ENCODE measurements at places on chromosomes 6 and 20.

DNA sequence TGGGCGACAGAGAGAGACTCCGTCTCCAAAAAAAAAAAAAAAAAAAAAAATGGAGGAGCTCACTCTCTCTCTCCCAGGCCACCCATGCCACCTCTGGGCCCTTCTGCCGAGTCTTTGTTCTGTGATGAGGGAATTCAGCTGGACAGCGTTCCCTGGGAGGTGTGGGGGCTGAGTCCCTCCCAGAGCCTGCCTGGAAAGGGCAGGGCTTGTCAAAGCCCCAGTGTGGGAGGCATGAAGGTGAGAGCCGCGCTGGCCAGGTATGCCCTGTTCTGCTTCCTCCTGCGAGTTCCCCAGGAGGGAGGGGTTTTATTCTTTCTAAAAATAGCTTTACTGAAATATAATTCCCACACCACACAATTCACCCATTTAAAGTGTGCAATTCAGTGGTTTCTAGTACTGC lies 69.6 kb downstream of the TMEM242 start:
- no peak for DNase-seq

- no peak for DNase-seq
Observed at GRCh38 chr6:85754894-85755293, 112.2 kb upstream of the SYNCRIP start.

- no peak for DNase-seq
Observed at GRCh38 chr6:168180548-168181011, 101.6 kb upstream of the FRMD1 start.

DNA sequence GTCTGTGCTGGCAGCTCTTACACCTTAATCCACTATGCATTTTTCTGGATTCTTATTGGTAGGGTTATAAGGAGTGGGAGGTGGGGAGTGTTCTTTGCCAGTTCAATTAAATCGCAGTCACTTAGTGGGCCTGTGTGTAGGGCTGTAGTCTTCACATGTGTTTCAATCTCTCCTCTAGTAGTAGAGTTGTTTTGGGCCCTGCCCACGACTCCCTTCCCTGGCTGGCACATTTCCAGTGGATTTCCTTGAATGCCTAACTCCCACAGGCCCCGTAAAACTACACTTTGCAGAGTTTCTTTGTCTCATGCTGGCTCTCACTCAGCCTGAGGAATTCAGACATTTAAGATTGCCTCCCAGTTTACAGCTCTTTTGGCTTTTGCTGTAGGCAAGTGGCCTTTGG lies 414.0 kb upstream of the OPRM1 start:
- DNase-seq, result no peak

DNA sequence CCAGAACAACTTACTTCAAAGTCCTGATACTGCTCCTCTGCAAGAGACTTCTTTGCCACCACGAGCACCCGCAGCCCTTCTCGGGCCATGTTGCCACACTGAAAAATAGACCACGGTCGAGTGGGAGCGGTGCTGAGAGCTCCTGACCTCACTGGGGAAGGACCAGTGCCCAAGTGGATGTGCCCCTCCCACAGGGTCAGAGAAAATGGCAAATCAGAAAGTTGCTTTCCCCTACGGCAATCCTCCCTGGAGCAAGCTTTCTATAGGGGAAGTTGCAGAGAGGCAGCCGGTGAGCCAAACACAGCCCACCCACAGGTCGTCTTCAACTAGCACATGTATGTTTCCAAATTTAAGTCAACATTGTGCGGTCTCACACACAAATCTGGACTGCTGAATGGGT lies 85.1 kb upstream of the NFATC2 start:
- no peak for DNase-seq
